ENCODE measurements at places on chromosomes 5 and 9. TPM values are rescaled to one million over a fixed set of nuclear protein-coding genes. Genes with fewer than 3 reads are reported as not detected.
A peak's percentile ranks its signal among the peaks of the same experiment; 100 is the strongest.

Gene ORM2
- total RNA-seq = not detected

Gene CD74
- 173 TPM for total RNA-seq

Gene RNF130
- 37.9 TPM for total RNA-seq

Gene ACSL6
- 2.2 TPM for total RNA-seq

Gene PCDHB12
- 0.44 TPM for total RNA-seq

Gene ZNF300
- 0.77 TPM for total RNA-seq

Gene SLC1A1
- 1.3 TPM for total RNA-seq

Gene BSPRY
- not detected for total RNA-seq

Gene STPG3
- total RNA-seq = not detected

- DNase-seq = no peak
- no peak overlapping the region for H3K4me3 ChIP-seq
- no peaks in the 10 kb centered on the region for H3K27me3 ChIP-seq
- H3K4me1 ChIP-seq = peaks cover 14% of the 10 kb centered on the region
- H3K36me3 ChIP-seq = peaks cover 3% of the 10 kb centered on the region
- H3K27ac ChIP-seq = peak overlapping the region; percentile 21
These were observed 31.7 kb downstream of the MAPKAP1 start for GRCh38 chr9:125674981-125675973.

GRCh38 chr5:11182441-11183080, 421.5 kb upstream of the DAP start:
- no peaks in the 10 kb centered on the region for H3K36me3 ChIP-seq
- no peak for DNase-seq
- H3K27ac ChIP-seq = no peak overlapping the region
- H3K27me3 ChIP-seq = no peaks in the 10 kb centered on the region

- H3K4me1 ChIP-seq = peaks cover 5% of the 10 kb centered on the region
- H3K36me3 ChIP-seq = no peaks in the 10 kb centered on the region
- H3K27me3 ChIP-seq = no peaks in the 10 kb centered on the region
These were observed 1.6 kb upstream of the OXCT1 start for GRCh38 chr5:41871852-41872251.

DNA sequence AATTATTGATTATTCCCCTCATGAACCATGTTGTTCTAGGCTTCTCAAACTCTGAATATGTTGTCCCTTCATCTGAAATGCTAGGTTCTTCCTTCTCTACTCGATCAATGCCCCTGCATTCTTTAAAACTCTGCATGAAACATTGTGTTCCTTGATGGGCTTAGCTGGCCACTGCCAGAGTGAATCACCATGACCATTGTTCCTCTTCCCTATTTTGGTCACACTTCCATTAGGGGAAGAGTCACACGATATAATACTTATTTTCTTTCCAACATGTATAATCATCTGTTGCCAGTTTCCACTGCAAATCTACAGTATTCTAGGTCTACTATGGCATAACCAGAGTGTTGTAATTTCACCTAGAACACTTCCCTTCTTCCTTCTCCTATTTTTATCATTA, 247.9 kb downstream of the TRPM3 start:
- H3K27me3 ChIP-seq = no peaks in the 10 kb centered on the region
- DNase-seq = no peak

DNA sequence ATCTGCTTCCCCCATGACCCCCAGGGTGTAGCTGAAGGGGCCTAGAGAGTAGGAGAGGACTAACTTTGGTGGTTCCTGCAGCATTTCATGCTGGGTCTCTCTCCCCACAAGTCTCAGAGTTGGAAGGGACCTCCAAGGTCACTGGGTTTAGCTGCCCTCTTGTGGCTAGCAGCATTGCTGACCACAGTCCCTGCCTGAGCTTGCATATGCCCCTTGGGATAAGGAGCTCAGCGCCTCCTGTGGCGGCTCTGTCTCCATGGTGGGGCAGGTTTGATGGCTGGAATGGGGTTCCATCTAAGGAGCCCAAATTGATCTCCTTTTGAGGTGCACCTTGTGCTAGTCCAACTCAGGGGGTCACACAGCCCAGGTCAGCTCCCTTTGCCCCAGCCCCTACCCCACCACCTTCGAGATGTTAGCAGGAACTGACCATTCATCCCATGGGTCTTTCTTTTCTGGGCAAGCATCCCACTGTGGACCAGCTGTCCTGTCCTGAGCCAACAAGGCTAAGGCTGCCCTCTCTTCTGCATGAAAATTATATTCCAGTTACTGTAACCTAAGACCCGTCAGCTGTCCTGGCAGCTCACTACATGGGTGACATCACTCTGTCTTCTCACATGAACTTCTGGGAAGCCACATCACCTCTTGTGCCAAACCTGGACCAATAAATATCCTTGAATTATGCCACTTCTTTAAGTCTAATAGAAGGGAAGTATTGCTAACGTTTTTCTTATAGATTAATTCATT, 196.2 kb downstream of the HSPA4 start:
- peak; percentile 55 for DNase-seq
- H3K27ac ChIP-seq = peak overlapping the region; percentile 71
- H3K27me3 ChIP-seq = no peaks in the 10 kb centered on the region
- H3K4me1 ChIP-seq = peaks cover 27% of the 10 kb centered on the region
- no peaks in the 10 kb centered on the region for H3K36me3 ChIP-seq

DNA sequence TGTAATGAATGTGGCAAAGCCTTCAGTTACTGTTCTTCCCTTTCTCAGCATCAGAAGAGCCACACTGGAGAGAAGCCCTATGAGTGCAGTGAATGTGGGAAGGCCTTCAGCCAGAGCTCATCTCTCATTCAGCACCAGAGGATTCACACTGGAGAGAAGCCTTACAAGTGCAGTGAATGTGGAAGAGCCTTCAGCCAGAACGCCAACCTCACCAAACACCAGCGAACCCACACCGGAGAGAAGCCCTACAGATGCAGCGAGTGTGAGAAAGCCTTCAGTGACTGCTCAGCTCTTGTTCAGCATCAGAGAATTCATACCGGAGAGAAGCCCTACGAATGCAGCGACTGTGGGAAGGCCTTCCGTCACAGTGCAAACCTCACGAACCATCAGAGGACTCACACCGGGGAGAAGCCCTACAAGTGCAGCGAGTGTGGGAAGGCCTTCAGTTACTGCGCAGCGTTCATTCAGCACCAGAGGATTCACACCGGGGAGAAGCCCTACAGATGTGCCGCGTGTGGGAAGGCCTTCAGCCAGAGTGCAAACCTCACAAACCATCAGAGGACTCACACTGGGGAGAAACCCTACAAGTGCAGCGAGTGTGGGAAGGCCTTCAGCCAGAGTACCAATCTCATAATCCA, 6.8 kb downstream of the RPL12 start:
- peaks cover 16% of the 10 kb centered on the region for H3K4me1 ChIP-seq
- no peak overlapping the region for H3K4me3 ChIP-seq
- DNase-seq = no peak
- no peaks in the 10 kb centered on the region for H3K27me3 ChIP-seq

GRCh38 chr9:109579191-109579948, 81.3 kb upstream of the PTPN3 start:
- no peaks in the 10 kb centered on the region for H3K36me3 ChIP-seq
- no peaks in the 10 kb centered on the region for H3K27me3 ChIP-seq
- no peak overlapping the region for H3K4me3 ChIP-seq

- H3K4me1 ChIP-seq = no peaks in the 10 kb centered on the region
- H3K4me3 ChIP-seq = no peak overlapping the region
- no peak overlapping the region for H3K27ac ChIP-seq
- no peaks in the 10 kb centered on the region for H3K36me3 ChIP-seq
- DNase-seq = no peak
- H3K27me3 ChIP-seq = no peaks in the 10 kb centered on the region
These were observed 60.3 kb upstream of the PTGER4 start for GRCh38 chr5:40619421-40619820.

GRCh38 chr5:150506571-150507473, 1.1 kb upstream of the NDST1 start:
- H3K36me3 ChIP-seq = no peaks in the 10 kb centered on the region
- H3K4me3 ChIP-seq = no peak overlapping the region
- H3K27ac ChIP-seq = peak overlapping the region; percentile 86
- DNase-seq = no peak
- no peaks in the 10 kb centered on the region for H3K27me3 ChIP-seq
- peaks cover 97% of the 10 kb centered on the region for H3K4me1 ChIP-seq

DNA sequence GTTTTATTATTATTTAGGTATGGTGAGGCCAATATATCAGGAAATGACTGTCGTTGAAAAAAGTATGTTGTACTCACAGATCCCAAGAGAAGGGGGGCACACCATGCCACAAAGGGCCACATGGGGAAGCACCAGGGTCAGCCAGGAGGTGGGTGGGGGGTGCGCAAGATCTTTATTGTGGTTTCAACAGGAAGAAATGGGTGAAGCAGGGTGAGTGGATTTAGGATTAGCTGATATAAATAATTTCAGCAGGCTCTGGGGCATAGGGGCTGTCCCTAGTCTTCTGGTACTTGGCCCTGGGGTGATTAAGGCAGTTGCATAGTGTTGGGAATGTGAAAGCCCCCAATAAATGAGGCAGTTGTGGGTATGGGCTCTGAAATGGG, 8.6 kb downstream of the PDCD1LG2 start:
- H3K4me1 ChIP-seq = peaks cover 27% of the 10 kb centered on the region
- DNase-seq = no peak

Measured in psoas muscle (tissue), 8 donors.